ENCODE measurements at places on chromosomes 4 and X.

- no peak for DNase-seq
These were observed 284.0 kb downstream of the BCOR start for GRCh38 chrX:39813631-39814277.

DNA sequence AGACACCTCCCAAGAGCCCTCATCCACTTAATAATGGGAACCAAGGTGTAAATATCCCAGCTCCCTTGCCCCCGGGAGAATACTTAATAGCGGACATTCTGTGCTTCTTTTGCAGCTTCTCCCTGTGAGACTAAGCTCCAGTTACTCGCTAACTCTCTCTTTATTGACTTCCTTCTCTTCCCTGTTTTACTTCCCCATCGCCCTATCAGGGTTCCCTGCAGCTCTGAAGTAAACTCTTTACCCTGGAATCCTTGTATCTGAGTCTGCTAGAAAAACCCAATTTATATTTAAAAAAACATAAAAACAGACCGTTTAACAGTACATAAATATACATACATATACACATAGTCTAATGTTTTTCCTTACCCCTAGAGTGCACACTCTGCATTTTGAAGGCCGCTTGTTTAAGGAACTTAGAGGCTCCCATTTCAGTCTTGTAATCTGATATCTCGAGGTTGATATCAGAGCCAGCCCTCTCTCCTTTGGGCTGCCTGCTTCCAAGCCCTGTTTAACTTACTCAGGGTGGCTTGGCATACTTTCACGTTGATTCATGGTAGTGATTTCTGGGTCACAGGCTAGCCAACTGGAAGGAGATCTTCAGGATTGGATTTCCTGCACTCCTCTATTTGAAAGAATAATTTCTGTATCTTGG lies 177.4 kb upstream of the SCML1 start:
- no peak for DNase-seq

DNA sequence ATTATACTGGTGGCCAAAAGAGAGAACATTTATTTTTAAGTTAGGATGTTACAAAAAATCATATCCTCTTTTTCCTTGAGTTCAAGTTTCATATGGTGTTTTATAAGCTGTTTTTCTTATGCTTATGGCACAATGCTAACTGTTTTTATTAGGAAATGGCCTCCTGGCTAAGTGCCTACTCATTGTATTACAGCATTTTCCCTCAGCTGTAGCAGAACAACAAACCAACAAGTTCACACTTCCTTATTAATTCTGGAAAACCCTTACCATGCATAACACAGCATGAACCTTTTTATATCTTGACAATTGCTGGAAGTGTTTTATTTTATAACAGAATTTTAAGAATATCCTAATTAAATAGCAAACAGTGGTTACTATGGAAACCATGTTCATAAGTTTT lies 165.8 kb downstream of the GASK1B start:
- peak; percentile 11 for DNase-seq

DNA sequence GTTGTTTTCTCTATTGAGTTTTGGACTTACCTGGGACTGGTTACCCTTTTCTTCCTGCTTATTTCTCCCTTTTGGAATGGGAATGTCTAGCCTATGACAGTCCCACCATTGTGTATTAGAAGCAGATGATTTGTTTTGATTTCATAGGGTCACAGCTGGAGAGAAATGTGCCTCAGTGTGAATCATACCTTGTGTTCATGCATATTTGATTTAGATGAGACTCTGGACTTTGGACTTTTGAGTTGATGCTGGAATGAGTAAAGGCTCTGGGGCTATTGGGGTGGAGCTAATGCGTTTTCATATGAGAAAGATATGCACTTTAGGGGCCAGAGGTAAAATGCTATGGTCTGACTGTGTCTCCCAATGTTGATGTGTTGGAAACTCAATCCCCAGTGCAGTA lies 30.5 kb upstream of the TEX13C start:
- DNase-seq, result no peak

DNA sequence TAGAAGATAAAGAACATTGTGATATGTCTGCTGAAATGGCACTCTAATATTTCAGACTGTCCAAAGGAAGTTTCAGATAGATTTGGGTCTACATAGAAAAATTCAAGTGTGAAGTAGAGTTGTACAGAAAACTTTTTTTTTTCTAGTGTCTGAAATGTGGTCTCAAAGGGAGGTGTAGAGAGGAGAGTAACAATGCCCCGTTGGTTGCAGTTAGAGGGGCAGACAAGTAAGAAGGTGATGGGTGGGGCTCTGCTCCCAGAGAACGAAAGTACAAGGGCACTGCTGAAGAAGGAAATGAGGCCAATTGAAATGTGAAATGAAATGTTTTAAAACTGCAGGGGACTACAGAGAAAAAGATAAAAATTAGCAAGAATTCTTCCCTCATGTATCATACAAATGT lies 177.8 kb downstream of the BANK1 start:
- no peak for DNase-seq

- no peak for DNase-seq
These were observed 467 bp downstream of the HSD17B11 start for GRCh38 chr4:87390551-87390890.

GRCh38 chr4:39931441-39931901 lies 46.2 kb downstream of the PDS5A start:
- no peak for DNase-seq

GRCh38 chr4:140893939-140894338 lies 137.8 kb upstream of the TBC1D9 start:
- DNase-seq, result no peak

DNA sequence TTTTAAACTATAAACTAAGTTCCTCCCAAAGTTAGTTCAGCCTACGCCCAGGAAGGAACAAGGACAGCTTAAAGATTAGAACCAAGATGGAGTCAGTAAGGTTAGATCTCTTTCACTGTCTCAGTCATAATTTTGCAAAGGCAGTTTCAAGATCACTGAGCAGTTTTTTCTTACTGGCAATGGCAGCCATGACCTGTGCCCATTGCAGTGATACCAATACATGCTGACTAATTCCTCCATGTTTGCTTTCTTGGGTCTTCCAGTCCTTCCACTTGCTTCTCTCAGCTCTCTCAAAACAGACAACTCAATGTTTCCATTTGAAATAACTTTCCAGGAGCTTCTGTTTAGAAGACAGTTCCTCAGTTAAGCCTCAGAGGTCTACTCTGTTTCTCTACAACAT lies 79.5 kb downstream of the PCDH18 start:
- no peak for DNase-seq

DNA sequence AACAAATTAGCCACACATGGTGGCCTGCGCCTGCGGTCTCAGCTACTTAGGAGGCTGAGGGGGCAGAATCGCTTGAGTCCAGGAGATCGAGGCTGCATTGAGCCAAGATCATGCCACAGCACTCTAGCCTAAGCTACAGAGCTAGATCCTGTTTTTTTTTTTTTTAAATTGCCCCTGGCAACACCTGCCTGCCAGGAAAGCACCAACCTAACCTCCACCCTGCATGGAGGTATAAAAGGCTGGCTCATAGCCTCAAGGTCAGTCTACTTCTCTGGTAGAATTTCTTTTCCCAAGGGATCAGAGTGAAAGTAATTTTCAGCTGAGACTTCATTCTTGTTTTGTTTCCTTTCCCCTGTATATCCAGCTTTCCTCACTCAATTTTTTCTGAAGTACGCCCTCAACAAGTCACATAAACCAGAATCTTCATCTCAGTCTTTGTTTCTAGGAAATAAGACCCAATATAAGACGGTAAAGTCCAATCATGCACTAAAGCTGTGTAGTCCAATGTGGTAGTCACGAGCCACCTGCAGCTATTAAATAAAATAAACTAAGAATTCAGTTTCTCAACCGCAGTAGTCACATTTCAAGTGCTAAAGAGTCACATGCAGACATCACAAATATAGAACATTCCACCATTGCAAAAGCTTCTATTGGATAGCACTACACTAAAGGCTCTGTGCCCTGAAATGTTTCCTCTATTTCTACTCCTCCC lies 113.3 kb downstream of the HPGD start:
- DNase-seq, result no peak

DNA sequence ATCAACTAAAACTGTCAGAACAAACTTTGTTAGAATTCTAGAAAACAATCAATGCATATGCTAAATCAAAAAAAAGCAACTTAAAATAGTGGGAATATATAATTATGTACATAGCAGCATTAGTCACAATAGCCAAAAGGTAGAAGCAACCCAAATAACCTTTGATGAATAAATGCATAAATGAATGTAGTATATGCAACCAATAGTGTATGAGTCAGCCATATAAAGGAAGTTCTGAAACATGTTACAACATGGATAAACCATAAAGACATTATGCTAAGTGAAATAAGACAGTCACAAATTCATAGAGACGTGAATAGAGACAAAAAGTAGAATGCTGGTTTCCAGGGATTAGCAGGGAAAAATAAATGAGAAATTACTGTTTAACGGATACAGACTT lies 762.8 kb upstream of the INTU start:
- no peak for DNase-seq

DNA sequence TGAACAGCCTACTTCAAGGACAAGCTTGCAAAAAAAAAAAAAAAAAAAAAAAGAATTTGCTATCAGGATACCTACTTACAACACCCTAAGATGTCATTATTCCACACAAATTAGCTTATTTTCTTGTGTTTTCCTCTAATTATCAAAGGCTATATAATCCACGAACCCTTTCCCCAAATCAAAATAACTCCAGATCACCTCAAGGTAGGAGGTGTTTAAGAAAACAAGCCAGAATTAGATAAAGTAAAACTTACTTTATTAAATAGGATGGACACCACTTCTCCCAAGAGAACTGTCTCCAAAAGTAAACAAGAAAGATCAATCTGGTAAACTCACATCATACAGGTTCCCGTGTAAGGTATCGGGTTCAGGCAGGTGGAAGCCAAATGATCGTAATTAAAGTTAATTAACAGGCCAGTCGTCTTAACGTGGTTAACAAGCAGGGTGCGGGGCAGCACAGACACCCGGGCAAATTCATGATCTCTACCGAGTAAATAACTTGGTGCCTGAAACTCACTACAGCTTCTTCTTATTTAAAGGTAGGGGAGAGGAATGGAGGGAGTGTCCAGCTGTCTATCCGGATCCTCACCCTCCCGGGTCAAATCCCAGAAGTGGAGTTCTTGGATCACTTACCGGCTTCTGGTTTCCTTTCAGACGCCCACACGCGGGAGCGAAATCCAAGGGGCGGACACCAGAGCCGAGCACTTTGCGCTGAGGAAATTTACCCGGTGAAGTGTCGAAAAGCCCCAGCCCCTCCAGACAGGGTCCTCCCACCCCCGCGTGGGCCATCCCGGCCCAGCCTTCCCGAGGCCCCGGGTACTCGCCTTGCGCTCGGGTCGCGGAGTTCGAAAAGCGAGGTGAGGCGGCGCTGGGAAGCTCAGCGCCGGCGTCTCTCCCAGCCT lies 708 bp downstream of the ARAP2 start:
- DNase-seq, result no peak

DNA sequence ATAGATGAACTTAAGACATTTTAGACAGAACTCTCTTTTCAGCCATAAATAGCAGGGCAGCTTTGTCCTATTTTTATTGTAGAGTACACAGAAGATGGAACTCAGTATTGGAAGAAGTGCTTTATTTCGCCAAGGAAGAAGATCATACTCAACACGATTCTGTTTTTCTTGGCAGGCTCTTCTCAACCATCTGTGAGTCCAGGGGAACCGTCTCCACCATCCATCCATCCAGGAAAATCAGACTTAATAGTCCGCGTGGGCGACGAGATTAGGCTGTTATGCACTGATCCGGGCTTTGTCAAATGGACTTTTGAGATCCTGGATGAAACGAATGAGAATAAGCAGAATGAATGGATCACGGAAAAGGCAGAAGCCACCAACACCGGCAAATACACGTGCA lies 37.6 kb downstream of the KIT start:
- no peak for DNase-seq

GRCh38 chrX:108736509-108737479 lies at the start of gene IRS4:
Gene IRS4, minus strand, starts transcription at chrX:108736563.
- no peak for DNase-seq

DNA sequence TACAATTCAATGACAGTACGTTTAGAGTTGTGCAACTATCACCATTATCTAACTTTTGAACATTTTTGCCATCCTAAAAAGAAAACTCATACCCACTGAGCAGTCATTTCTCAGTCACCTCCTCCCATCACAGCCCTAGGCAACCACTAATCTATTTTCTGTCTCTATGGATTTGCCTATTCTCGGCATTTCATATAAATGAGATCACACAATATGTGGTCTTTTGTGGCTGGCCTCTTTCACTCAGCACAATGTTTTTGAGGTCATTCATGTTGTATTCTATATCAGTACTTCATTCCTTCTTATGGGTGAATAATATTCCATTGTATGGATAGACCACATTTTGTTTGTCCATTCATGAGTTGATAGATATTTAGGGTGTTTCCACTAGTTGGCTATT lies 103.0 kb downstream of the PPEF1 start:
- DNase-seq, result no peak

All from CD8-positive, alpha-beta T cell (primary cell).